Coronary artery (tissue), 2 donors: ENCODE measurements at places on chromosomes 4 and X.

- no peak for DNase-seq
Observed at GRCh38 chrX:13051529-13052172, 7.2 kb upstream of the FAM9C start.

GRCh38 chr4:144304025-144304424 is 163.5 kb upstream of the GYPA start:
- DNase-seq = no peak

DNA sequence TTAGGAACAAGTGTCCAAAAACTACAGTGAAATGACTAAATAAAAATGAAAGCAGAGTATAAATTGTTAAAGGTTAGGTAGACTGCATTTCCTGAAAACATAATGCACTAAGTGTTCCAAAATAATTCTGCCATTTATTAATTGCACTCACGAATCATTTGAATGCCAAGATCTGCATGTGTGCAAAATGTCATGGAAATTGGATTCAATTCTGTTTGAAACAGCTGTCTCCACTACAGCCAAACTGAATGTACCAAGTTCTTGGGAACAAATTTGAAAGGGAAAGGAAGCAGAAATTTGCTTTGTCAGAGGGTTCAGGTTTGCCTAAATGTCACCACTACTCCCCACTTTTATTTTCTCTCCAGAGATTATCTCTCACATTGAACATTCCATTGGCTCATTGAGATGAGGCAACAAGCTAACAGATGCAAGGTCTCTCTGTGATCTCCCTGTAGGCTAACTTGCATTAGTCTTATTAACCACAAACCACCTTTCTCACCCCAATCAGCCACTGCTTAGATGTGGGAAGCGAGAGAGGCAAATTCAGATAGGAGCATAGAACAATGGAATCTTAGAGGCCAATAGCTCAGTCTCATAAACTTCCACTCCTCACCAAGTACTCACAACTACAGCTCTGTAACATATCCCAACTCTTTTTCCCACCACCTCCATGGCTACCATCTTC is 226.6 kb downstream of the KDR start:
- DNase-seq = no peak

GRCh38 chr4:173381610-173382009 is 10.9 kb downstream of the SAP30 start:
- DNase-seq = no peak
